Activated naive CD8-positive, alpha-beta T cell treated with anti-CD3 and anti-CD28 coated beads for 36 hours (primary cell): ENCODE measurements at places on chromosomes 6 and 20. TPM values are rescaled to one million over a fixed set of nuclear protein-coding genes. Genes with fewer than 3 reads are reported as not detected.
A peak's percentile ranks its signal among the peaks of the same experiment; 100 is the strongest.

- peak overlapping the region; percentile 80 for H3K27ac ChIP-seq
- peaks cover 15% of the 10 kb centered on the region for H3K27me3 ChIP-seq
- DNase-seq = peak; percentile 75
- peak overlapping the region; percentile 96 for H3K4me3 ChIP-seq
These were observed 3.3 kb downstream of the VEGFA start for GRCh38 chr6:43773050-43773979.

DNA sequence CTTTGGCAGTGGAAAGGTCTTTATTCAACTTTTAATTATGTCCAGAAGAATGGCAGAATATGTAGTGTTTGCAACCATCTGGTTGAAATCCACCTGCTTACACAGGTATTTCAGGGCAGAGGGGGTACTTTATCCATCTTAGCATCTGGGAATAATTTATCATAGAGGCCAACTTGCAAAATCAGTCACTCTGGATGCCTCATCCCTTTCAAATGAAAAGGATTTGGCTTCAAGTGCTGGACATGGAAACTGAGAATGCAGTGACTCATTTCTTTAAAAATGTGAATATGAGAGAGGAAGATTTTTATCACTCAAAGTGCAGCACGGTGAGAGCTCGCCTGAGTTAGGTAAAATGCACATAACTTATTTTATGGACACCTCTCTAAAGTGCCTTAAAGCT, 758.3 kb downstream of the KIF16B start:
- no peak for DNase-seq
- no peaks in the 10 kb centered on the region for H3K4me1 ChIP-seq
- no peak overlapping the region for H3K27ac ChIP-seq
- H3K36me3 ChIP-seq = no peaks in the 10 kb centered on the region
- H3K27me3 ChIP-seq = no peaks in the 10 kb centered on the region
- no peak overlapping the region for H3K4me3 ChIP-seq

- H3K4me3 ChIP-seq = no peak overlapping the region
- H3K27me3 ChIP-seq = no peaks in the 10 kb centered on the region
- DNase-seq = no peak
- peaks cover 9% of the 10 kb centered on the region for H3K4me1 ChIP-seq
- no peaks in the 10 kb centered on the region for H3K36me3 ChIP-seq
- H3K27ac ChIP-seq = no peak overlapping the region
These were observed 34.4 kb downstream of the RRBP1 start for GRCh38 chr20:17647391-17648314.

DNA sequence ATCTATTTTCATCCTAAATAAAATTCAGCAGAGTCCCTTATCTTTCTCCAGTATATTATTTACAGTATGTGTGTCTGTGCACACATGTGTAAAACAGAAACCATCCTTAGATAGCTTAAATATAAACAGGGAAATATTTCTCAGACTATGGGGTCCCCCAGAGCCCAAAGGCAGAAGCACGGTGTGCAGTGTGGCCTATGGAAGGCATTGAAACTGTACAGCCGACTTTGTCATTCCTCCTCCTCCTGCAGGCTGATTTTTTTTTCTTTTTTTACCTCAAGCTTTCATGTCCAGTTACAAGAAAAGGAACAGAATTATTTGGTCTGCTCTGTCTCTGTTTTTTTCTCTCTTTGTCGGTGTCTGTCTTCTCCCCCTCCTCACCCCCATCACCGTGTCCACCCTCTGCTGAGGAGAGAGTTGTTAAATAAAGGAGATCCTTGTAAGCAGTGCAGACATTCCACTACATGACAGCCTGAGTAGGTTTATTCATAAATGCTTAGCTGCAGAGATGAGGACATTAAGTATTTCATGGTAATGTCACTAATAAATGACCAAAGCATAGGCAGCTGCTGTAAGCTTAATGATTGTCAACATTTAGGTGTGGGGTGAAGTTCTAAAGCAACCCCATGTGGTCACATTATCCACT, 31.8 kb upstream of the SLC35D3 start:
- peaks cover 6% of the 10 kb centered on the region for H3K4me1 ChIP-seq
- H3K4me3 ChIP-seq = no peak overlapping the region
- no peak for DNase-seq
- H3K27me3 ChIP-seq = no peaks in the 10 kb centered on the region
- peaks cover 14% of the 10 kb centered on the region for H3K36me3 ChIP-seq

- H3K27ac ChIP-seq = no peak overlapping the region
- no peaks in the 10 kb centered on the region for H3K27me3 ChIP-seq
- H3K4me1 ChIP-seq = peaks cover 7% of the 10 kb centered on the region
- H3K36me3 ChIP-seq = no peaks in the 10 kb centered on the region
These were observed 7.4 kb upstream of the IGF2R start for GRCh38 chr6:159961528-159961927.

- peaks cover 3% of the 10 kb centered on the region for H3K4me1 ChIP-seq
- no peak overlapping the region for H3K27ac ChIP-seq
- H3K36me3 ChIP-seq = peaks cover 18% of the 10 kb centered on the region
These were observed 10.0 kb downstream of the SIM1 start for GRCh38 chr6:100454551-100455229.

- H3K4me1 ChIP-seq = no peaks in the 10 kb centered on the region
- no peaks in the 10 kb centered on the region for H3K36me3 ChIP-seq
- H3K27me3 ChIP-seq = no peaks in the 10 kb centered on the region
- no peak overlapping the region for H3K27ac ChIP-seq
These were observed 66.7 kb upstream of the BMP2 start for GRCh38 chr20:6700563-6701329.

DNA sequence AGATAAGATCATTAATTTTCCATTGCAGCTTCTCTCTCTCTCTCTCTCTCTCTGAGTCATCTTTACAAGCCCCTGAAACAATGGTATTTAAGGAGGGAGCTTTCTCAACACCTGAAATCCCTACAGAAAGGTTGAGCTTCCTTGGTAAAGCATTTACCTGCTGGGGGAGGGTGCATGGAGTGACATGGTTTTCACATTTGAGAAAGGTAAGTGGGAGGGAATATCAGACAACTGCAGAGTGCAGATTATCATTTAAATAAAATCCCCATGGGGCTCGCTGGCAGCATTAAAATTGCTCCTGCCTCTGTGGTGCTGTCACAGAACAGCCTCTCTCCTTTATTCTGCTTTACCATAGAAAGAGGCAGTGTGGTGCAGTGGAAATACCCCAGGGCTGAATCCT, 10.3 kb upstream of the PDYN start:
- no peak overlapping the region for H3K27ac ChIP-seq
- H3K4me1 ChIP-seq = no peaks in the 10 kb centered on the region
- H3K27me3 ChIP-seq = peaks cover 27% of the 10 kb centered on the region

DNA sequence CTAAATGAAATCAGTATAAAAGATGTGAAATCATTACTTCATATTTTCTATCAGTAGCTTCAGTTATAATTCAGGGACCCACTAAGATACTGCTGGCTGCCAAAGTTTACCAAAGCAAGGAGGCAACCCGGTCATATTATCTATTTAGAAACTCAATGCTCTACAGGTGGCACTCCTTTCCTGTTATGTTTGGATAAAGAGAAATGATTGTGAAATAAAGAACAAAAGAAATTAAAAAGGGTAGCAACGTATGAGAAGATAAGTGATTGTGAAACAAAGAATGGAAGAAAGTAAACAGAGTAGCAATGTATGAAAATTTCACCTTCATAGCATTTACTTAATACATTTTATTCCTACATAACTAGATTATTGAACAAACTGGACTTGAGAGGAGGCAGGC, 45.2 kb downstream of the RSPH3 start:
- H3K27me3 ChIP-seq = no peaks in the 10 kb centered on the region
- no peaks in the 10 kb centered on the region for H3K4me1 ChIP-seq
- no peak overlapping the region for H3K27ac ChIP-seq
- no peak overlapping the region for H3K4me3 ChIP-seq
- no peaks in the 10 kb centered on the region for H3K36me3 ChIP-seq
- DNase-seq = no peak

GRCh38 chr6:30158475-30159040, 2.5 kb downstream of the TRIM10 start:
- peaks cover 33% of the 10 kb centered on the region for H3K27me3 ChIP-seq
- DNase-seq = no peak
- no peak overlapping the region for H3K27ac ChIP-seq

Gene CNBD2
- 3.8 TPM for total RNA-seq

Gene XKR7
- total RNA-seq = 0.04 TPM
